Esophagus muscularis mucosa (tissue), 4 donors: ENCODE measurements at places on chromosomes 2 and 18.

DNA sequence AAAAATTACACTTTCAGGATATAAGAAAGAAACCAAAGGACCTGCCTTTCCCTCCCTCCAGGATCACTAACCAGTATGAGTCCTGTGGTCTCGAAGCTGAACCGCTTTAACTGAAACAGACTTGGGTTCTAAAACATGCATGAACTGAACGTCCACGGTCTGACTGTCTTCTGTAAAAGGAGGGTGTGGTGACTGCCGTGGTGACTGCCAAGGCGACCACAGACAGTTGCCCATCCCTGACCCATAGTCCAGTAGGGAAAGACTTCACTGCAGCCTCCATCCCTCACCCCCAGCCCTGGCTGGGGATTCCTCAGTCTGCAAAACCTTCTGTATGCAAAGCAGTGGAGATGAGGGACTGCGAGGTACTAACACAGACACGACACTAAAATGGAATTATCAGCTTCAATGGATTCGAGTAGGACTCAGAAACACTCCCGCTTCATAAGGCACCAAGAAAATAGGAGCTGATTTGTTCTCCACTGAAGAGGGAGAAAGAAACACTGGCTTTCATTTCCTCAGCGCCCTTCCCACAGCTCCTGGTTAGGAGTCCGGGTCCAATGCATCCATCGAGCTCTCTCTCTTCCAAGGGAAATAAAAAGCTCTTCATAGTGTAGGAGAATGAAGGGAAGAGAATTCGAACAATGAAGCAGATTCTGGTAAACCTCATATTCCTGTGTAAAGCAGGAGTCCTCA, 197.2 kb downstream of the HDAC4 start:
- no peaks in the 10 kb centered on the region for H3K36me3 ChIP-seq
- H3K27me3 ChIP-seq: no peaks in the 10 kb centered on the region
- DNase-seq: no peak
- no peak overlapping the region for H3K27ac ChIP-seq

GRCh38 chr2:199310771-199311585, 146.8 kb downstream of the SATB2 start:
- H3K27me3 ChIP-seq: no peaks in the 10 kb centered on the region
- no peak overlapping the region for H3K4me3 ChIP-seq
- H3K36me3 ChIP-seq: no peaks in the 10 kb centered on the region
- no peak for DNase-seq
- no peak overlapping the region for H3K27ac ChIP-seq
- no peaks in the 10 kb centered on the region for H3K4me1 ChIP-seq

DNA sequence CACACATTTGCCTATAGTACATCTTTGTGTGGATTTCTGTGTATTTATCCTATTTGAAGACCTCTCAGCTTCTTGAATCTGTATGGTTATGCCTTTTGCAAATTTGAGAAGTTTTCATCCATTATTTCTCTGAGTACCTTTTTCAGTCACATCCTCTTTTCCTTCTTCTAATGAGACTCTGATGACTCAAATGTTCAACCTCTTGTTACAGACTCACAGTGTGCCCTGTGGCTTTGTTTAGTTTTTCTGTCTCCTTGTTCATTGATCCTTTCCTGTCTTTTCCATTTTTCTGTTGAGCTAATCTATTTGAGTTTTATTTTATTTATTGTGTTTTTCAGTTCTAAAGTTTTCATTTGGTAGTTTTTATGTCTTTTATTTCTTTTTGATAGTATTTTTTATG, 87.0 kb upstream of the LRP1B start:
- H3K27me3 ChIP-seq: no peaks in the 10 kb centered on the region
- H3K4me1 ChIP-seq: no peaks in the 10 kb centered on the region
- H3K4me3 ChIP-seq: no peak overlapping the region
- no peak overlapping the region for H3K27ac ChIP-seq

DNA sequence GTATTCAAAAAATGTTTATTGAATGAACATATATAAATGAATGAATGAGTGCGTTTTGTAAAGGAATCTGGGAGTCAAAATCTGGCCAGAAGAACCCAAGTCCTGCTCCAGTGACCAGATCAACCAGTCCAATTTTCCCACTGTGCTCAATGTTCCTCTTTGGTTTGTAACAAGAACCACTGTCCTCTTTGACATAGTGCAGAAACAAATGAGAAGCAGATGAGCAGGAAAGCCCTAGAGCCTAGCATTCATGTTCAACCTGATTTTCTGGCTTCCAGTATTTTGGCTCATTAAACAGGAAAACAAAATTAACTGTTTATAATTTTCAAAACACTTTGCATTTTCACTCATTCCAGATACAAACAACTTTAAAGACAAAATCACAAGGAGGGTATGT, 23.2 kb downstream of the FAM124B start:
- H3K27ac ChIP-seq: no peak overlapping the region
- peaks cover 19% of the 10 kb centered on the region for H3K4me1 ChIP-seq
- no peak for DNase-seq
- H3K27me3 ChIP-seq: no peaks in the 10 kb centered on the region
- H3K36me3 ChIP-seq: peaks cover 8% of the 10 kb centered on the region
- H3K4me3 ChIP-seq: no peak overlapping the region
